ENCODE measurements at places on chromosomes 12 and 14.
A peak's percentile ranks its signal among the peaks of the same experiment; 100 is the strongest.

GRCh38 chr12:65596514-65597091 lies 227.7 kb upstream of the HMGA2 start:
- no peak for DNase-seq

GRCh38 chr14:105474483-105475268 lies at the start of gene CRIP2:
Gene CRIP2, plus strand, starts transcription at chr14:105474821. Its CDS starts 42 bp downstream, at chr14:105474863.
- no peak for DNase-seq

- DNase-seq = no peak
These were observed 240.4 kb upstream of the MGAT4C start for GRCh38 chr12:86496595-86496994.

DNA sequence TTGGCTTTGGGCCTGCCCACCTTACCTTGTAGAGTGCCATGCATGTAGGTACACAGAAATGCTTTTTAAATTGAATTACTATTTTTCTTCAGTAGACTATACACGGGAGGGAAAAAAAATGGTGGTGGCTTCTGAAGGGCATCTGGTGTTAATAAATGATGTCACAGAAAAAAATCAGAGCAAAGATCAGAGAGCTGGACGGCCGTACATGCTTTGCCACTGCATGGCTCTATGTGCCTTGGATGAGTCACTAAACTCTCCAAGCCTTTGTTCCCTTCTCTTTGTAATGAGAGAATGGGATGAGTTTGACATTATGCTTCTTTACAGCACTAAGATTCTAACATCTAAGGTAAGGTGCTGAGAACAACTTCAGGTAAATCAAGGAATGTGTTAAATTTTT lies 376.4 kb upstream of the DDHD1 start:
- DNase-seq = no peak

GRCh38 chr14:97005934-97006333 lies 208.8 kb downstream of the VRK1 start:
- no peak for DNase-seq

DNA sequence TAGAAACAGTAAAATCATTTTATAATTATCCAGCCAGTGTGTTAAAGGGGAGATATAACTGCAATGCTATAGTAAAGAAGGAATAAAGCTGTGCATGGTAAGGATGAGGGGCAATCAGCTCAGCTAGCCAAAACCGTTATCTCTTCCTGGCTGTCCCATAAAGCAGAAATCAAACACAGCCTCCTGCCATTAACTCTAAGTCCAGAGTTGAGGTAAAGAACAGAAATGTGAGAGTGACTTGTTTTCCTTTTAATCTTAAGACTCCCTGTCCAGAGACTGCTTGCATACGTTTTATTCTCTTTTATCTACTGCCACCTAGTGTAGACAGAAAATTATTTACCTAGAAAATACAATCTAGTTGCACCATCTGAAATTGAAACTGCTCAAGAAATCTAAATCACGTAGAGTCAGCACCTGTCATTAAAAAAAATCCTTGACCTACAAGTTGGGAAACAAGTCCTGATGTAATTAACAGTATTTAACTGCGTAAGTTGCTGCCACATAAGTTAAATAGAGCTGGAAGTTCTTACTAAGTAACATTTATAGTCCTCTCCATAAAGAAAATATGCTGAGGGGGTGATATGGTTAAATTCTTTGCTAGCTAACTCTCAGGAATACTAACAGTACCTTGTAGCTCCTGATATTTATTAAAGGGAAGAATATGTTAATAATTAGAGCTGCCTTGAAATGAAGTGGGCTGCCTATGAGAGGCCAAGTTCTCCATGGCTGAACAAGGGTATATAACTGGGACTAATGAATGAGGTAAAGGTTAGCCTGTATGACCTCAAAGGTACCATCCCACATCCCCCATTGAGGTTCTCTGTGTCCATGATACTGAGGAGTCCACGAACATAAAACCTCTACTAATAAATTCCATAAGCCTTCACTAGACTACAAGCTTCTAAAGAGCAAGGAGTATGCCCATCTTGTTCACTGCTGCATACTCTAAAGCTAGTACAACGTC lies 62.7 kb downstream of the GALNT4 start:
- DNase-seq = peak; percentile 66

GRCh38 chr12:6278439-6279255 lies 31.8 kb upstream of the PLEKHG6 start:
- no peak for DNase-seq

DNA sequence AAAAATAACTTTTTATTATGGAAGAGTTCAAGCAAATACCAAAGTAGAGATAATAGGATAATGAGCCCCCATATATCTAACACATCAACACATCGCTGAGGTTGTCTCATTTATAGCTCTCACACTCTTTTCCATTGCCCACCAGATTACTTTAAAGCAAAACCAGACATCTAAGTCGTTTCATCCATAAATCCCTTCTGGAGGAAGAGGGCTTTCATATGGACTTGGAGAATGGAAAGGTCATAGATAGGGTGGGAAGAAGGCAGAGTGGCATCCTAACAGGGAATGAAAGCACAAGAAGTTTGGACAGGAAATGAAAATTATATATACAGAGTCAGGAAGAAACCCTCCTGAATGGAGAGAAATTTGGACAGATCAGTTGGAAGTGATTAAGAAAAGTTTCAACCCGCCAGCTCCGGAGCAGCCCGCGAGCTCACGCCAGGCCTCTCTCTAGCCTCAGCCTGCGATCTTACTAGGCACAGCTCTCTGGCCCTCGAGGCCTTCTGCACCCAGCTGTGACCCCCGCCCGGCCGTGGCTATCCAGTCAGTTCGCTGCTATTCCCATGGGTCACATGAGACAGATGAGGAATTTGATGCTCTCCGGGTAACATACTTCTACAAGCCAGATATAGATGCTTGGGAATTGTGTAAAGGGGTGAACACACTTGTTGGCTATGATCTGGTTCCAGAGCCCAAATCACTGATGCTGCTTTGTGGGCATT lies 48.4 kb upstream of the NID2 start:
- no peak for DNase-seq

- no peak for DNase-seq
These were observed at the start of gene MYL2 for GRCh38 chr12:110920324-110920910. Gene MYL2, minus strand, starts transcription at chr12:110920579. Its CDS starts 50 bp downstream, at chr12:110920529.

DNA sequence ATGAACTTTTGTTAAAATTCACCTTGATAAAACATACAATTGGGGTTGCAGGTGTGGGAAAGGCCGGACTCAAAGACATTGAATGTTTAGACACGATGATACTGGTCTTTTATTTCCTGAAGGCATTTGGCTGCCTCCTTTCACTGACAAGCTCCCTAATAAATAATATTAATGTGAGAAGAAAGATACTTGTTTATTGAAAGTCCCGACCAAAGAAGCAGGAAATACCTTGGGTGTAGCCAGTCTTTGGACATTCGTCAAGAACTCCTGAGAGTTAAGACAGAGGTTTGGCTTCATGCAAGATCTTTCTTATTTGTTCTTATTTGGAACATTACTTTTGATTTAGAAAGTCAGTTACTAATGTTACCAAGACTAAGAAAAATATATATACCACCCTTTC lies 1133.8 kb upstream of the SEL1L start:
- no peak for DNase-seq

GRCh38 chr12:110224379-110225304 lies 56.4 kb upstream of the ATP2A2 start:
- no peak for DNase-seq

All from glomerular endothelial cell (primary cell).